ENCODE measurements at places on chromosomes 12 and 14. TPM values are rescaled to one million over a fixed set of nuclear protein-coding genes. Genes with fewer than 3 reads are reported as not detected.

Gene KRT83
- not detected for total RNA-seq

Gene KCNA5
- total RNA-seq, result 9.2 TPM

Gene TMEM132C
- 25.0 TPM for total RNA-seq

DNA sequence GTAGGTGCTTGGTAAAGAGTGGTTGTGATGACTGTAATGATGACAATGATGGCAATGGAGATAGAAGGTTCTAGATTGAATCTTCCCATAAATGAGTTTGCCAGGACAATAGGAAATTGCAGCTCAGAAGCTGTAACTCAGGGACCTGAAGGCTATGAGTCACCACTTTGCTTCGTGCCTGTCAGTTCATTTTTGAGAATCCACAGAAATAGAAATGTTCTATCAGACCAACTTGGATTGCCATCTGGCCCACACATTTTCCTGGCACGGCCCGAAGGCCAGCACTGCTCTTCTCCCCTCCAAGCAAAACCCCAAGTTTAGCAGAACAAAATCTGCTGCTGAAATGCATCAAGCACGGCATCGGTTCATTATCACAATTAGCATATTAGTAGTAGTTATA is 1127.0 kb downstream of the BCL11B start:
- H3K27ac ChIP-seq, result no peak overlapping the region
- no peaks in the 10 kb centered on the region for H3K4me1 ChIP-seq
- no peak for DNase-seq
- no peak overlapping the region for H3K4me3 ChIP-seq
- no peaks in the 10 kb centered on the region for H3K27me3 ChIP-seq

Gene TCL1B
- total RNA-seq, result not detected

GRCh38 chr14:33999771-34000291 is 49.0 kb upstream of the EGLN3 start:
- H3K4me3 ChIP-seq, result no peak overlapping the region
- no peaks in the 10 kb centered on the region for H3K27me3 ChIP-seq
- no peak overlapping the region for H3K27ac ChIP-seq
- H3K4me1 ChIP-seq, result no peaks in the 10 kb centered on the region
- H3K36me3 ChIP-seq, result no peaks in the 10 kb centered on the region
- no peak for DNase-seq

- DNase-seq, result no peak
- H3K27me3 ChIP-seq, result no peaks in the 10 kb centered on the region
- H3K27ac ChIP-seq, result peak overlapping the region; percentile 96
- H3K4me3 ChIP-seq, result peak overlapping the region; percentile 87
Observed at GRCh38 chr12:45217846-45218245, 2.0 kb downstream of the ANO6 start.

Gene ASB2
- total RNA-seq, result 0.50 TPM

GRCh38 chr14:53464376-53464775 is 311.3 kb upstream of the DDHD1 start:
- H3K36me3 ChIP-seq, result no peaks in the 10 kb centered on the region
- no peak for DNase-seq
- H3K4me3 ChIP-seq, result no peak overlapping the region
- H3K4me1 ChIP-seq, result no peaks in the 10 kb centered on the region
- H3K27ac ChIP-seq, result no peak overlapping the region

Gene NEUROD4
- 0.50 TPM for total RNA-seq

DNA sequence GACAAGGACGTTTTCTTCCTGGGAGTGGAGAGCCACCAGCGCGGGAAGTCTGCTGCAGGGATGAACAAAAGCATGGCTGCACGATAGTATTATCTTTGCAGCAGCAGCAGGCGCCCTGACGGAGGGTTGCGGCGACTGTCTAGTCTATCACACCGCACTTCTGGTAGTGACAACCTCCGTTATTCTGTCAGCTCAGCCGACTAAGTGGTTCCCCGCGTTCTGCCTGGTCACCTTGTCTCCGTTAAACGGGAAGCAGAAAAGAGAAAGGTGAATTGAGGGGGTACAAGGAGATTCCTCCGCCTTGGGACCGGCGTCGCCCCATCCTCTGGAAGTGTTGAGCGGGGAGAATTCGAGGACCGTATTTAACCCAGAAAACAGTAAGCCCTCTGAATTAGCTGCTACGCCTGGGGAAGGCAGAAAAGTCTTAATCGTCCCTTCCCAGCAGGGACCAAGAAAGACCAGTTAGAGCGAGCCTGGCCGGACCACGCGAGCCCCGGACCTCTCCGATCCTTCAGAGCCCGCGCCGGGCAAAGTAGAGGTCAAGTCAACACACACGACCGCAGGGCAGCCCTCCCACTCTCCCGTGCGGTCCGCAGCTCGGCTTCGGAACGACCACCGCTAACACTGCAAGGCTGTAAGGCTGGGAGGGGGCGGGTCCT is 536 bp upstream of the DAAM1 start:
- H3K36me3 ChIP-seq, result no peaks in the 10 kb centered on the region
- H3K27ac ChIP-seq, result peak overlapping the region; percentile 96
- H3K4me3 ChIP-seq, result peak overlapping the region; percentile 89
- DNase-seq, result no peak

GRCh38 chr14:100159094-100159864 is at the start of gene DEGS2:
TSS of gene DEGS2 (minus strand) at chr14:100159645. CDS start at chr14:100159587, 58 bp downstream.
- DNase-seq, result no peak
- H3K27ac ChIP-seq, result no peak within 1 kb of the TSS
- no peaks in the 10 kb centered on the region for H3K36me3 ChIP-seq
